ENCODE measurements at places on chromosomes 12 and 14.

GRCh38 chr12:104960464-104960863 lies 2.4 kb upstream of the SLC41A2 start:
- no peak for DNase-seq

DNA sequence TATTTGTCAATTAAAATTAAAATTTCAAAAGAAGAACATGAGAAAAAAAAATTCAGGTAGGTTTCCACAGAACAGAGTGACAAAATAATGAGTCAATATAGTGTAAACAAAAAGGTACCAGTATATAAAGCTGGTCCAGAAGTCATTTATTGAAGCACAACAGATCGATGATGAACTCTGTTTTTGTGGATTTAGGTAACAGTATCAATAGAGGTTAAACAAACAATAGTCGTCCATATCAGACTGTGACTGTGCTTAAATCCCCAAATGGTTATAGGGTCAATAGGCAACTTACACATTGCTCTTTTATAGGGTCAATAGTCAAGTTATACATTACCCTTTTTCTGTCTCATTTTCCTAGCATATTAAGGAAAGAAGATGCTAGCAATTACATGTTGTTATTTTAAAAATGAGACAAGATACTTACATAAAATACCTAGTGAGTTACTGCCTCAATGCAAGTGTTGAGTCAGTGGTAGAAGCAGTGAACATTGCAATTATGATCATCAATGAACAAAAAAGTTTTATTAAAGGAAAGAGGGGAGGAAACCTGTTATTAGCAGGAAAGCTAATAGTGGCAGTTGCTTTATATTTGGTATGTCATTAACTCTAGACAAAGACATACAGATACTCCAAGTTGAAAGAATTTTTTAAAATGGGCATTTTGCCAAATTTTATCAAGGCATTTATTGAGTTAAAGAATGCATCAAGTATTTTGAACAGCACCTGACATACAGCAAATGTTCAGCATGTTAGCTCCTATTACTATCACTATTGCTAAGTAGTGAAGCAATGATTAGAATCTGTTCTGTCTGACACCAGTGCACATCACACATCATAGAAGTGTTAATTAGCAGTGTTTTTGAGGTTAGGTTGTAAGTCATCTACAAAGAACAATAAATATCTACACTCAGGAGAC lies 102.9 kb downstream of the CCER1 start:
- no peak for DNase-seq

DNA sequence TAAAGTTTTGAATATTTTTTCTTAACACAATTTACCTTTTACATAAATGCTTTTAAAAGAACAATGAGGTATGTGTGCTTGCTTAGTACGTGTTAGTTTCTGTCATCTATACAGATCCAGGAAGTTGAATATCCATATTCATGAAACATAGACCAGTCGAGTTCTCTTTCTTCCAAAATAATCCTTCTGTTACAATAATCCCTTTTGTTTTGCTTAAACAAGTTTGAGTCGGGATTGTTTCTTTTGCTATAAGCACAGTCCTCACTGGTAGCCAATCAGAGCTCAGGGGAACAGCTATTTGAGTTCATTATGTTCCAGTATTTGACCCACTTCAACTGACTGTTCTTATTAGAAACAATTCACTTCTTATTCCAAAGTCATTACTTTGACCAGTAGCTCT lies 214.7 kb upstream of the FLRT2 start:
- no peak for DNase-seq

DNA sequence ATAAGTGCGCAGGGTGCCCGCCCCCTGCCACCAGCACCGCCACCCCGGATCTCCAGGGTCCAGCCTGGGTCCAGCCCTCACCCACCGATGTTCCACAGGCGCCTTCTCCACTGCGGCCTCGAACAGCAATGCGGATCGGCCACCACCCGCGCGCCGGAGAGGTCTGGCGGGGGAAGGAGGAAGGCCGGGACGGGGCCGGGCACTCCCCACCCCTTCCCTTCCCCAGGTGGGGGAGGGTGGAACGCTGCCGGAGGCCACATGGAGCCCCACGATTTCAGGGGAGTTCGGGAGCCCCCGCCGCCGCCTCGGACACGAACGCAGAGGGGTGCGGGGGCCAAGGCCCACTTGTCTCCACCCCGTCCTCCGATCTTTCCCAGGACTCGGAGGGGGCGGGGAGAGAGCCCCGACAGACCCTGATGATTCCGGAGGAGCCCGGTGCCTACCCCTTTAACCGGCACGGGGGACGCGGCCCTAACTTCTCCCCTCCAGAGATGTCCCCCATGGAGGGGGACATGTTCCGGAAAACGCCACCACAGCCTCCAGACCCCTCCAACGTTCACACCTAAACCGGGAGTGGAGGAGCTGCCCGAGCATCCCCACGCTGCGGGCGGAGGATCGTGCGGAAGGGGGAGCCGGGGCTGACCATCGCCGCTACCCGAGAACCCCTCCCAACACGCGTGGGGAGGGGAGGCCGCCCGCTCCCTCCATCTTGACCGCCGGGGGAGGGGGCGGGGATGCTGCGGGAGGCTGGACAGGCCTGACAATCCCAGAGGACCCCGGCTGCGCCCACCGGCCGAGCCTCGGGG lies 1.1 kb downstream of the ATXN2 start:
- no peak for DNase-seq

- DNase-seq = no peak
Measured at GRCh38 chr12:76666290-76666835, 97.6 kb upstream of the ZDHHC17 start.

GRCh38 chr14:45819107-45819506 lies 566.1 kb upstream of the MIS18BP1 start:
- no peak for DNase-seq

DNA sequence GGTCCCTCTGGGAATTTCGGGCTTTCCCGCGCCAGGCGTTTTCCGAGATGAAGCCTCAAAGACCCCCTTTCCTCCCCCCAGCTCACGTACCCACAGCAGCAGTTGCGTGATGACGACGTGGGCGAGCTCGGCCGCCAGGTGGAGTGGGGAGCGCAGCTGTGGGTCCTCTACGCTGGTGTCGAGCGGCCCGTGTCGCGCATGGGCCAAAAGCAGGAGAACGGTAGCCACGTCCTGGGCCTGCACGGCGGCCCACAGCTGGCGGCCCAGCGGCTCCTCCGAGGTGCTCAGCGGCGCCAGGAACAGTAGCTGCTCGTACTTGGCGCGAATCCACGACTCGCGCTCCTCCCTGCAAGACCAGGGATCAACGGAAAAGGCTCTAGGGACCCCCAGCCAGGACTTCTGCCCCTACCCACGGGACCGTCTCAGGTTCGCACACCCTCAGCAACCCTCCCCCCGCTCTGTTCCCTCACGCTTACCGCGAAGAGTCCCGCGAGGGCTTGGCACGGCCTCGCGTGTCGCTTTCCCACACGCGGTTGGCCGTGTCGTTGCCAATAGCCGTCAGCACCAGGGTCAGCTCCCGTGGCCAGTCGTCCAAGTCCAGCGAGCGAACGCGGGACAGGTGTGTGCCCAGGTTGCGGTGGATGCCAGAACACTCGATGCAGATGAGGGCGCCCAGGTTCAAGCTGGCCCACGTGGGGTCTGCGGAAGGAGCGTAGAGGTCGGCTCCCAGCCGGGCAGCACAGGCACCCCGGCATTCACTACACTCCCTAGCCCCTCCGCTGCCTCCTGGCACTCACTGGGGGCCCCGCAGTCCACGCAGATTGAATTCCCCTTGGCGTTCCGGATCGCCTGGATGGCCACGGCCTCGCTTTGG lies 11.4 kb downstream of the AGAP2 start:
- DNase-seq = no peak

- peak; percentile 57 for DNase-seq
Measured at GRCh38 chr12:28905220-28905955, 243.7 kb upstream of the FAR2 start.

DNA sequence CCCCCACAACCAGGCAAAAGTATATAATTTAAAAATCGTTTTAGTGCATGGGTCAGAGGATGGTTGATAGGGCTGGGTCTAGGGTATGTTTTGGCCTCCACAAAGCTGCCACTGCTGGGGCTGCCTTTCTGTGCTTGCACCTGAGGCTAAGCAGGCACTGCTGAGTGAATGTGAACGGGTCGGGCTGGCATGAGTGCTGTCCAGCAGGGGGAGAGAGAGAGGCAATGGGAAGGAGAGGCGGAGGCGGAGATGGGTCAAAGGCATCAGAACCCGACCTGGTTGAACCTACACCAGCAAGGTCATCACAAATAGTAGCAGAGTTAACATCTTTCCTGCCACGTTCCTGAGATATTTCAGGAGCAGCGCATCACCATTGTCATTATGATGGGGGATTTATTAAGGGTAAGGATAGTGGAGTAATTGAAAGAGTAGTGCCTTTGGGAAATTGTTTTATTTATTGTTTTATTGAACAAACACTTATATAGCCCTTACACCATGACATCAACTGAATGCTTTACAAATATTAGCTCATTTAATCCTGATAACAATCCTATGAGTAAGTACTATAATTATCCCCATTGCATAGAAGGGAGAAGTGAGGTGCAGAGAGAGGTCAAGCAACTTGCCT lies 5.8 kb upstream of the NRXN3 start:
- no peak for DNase-seq

DNA sequence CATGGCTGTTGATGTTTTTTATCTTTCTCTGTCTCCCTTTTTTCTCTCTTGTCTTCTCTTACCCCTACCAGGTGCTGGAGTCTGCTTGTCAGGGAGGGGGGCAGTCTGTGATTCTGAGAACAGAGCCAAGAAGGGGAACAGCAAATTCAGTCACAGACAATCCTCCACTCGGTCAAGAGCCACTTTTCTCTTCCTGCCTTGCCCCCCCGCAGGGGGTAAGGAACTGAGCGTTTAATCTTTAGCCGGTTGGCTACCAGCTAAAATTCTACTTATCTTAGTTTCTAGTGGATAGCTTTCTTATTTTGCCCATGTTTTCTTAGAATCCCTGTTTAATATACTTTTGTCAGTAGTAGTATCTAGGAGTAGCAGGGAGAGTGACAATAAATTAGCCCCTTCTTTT lies 1.9 kb downstream of the RIMKLB start:
- DNase-seq = no peak

- no peak for DNase-seq
Measured at GRCh38 chr12:23827353-23827752, 122.1 kb downstream of the SOX5 start.

DNA sequence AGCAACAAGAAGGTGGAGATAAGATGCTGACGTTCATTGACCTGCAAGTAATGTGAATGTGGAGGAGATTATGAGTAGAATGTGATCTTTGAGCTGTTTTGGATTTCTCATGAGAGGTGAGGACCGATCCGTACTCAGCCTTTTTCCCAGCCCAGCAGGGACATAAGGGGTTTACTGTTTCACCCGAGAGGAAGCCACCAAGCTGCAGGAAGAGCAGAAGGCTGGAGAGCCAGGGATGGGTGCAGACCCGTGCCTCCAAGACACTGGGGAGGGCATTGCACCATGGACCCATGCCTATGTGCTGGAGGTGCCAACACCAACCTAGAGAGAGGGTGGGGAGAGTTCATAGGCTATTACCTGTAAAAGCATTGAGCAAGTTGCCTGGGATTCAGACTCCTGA lies 206.0 kb upstream of the DIO3 start:
- no peak for DNase-seq

Measured in keratinocyte (primary cell).